ENCODE measurements at places on chromosomes 7 and 10.

- no peak for DNase-seq
Measured at GRCh38 chr10:4262870-4263600, 478.0 kb upstream of the KLF6 start.

DNA sequence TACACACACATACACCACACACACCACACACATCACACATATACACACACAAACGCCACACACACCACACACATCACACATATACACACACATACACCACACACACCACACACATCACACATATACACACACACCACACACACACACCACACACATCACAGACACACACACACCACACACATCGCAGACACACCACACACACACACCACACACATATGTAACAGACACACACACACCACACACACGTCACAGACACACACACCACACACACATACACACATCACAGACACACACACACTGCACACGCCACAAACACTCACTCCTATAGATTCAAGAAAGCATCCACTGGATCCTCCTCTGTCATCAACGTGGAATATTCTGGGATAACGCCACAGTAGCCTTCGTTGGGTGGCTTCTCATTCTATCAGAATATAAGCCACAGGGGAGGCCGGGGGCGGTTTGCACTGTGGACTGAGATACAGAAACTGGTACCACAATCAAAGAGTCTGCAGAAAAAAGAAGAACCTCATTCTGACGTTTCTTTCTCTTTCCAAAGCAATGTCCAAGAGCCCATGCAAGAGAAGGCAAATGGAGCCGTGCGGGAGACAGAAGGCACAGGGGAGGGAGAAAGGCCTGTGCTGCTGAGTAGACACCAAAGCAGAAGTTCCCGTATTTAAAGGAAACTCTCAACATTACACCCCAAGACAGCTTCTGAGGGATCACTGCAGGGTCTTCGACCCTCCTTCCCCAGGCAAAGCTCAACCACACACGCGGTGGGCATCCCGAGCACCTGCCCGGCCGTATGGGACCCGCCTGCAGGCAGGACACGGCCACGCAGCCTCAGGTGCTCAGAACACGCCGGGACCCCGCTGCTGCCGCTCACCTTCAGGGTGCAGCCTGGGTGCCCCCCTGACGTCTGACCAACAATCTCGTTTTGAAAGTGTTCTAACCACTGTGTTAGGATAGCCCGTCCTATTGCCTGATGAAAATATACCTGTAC lies 321.2 kb downstream of the DNAJB6 start:
- no peak for DNase-seq

- DNase-seq = no peak
Measured at GRCh38 chr10:124262234-124262865, 156.4 kb downstream of the OAT start.

DNA sequence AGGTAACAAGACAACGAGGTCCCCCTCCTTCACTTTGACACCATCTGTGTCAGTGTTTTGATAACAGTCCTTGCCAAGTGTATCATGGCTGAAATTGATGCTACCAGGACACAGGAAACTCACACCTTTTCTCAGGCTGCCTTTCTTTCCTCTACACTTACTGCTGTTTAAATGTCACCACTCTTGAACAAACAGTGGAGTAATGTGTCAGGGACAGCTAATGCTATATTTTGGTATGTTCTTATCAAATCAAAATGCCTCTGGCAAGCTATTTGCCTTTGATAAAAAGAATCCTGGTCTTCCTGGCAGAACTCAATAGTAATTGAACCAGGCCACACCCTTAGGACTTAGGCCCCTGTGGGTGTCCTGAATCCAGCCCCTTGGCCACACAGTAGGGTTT lies 692.9 kb downstream of the LRMDA start:
- no peak for DNase-seq

DNA sequence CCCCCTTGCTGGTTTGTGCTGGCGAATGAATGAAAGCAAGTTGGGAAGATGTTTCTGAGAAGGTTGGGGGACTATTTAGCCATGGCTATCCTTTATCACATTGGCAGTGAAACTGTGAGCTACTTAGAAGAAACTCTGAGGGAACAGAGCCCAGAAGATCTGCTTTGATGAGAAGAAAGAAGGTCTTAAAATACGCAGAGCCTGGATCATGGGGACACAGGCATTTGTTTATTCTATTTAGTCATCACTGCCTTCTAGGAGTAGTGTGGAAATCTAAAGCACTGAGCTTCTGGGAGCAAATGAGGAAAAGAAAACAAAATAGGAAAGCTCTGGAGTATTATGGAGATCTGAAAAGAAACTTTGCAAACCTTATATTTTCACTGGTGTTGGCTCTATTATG lies 28.5 kb downstream of the CPED1 start:
- no peak for DNase-seq

DNA sequence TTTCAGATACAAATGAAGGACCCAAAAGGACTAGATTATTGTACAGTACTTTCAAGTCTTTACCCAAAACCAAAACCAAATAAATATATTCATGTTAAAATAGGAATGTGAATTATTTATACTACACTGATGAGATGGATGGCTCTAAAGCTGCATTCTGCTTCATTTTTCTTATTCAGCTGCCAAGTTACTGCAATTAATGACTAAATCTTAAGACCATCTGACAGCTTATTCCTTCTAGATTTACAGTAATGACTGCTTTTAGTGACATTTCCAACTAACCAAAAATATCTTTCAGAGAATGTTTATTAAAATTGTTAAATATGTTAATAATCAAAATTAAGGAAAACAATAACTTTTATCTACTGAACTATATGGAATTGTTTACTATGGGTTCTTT lies 20.9 kb downstream of the ENKUR start:
- DNase-seq = no peak

- no peak for DNase-seq
Measured at GRCh38 chr7:31940167-31940566, 130.0 kb downstream of the PDE1C start.

DNA sequence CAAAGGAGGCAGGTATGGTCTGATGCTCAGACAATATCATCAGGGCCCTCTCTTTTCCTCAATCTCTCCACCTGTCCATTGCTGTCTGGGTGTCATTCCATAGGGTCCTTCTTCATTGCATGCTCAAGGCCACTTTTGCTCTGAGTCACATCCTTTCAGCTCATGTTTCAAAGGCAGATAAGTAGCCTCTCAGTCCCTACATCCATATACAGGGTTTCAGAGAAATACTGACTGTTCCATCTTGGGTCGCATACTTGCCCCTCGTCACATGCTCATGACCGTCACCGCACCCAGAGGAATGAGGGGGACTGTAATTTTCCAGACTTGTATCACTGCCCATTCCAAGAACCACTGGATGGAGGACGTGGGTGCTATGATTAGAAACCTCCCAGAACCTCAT lies 93.4 kb downstream of the FAM107B start:
- DNase-seq = peak; percentile 17

DNA sequence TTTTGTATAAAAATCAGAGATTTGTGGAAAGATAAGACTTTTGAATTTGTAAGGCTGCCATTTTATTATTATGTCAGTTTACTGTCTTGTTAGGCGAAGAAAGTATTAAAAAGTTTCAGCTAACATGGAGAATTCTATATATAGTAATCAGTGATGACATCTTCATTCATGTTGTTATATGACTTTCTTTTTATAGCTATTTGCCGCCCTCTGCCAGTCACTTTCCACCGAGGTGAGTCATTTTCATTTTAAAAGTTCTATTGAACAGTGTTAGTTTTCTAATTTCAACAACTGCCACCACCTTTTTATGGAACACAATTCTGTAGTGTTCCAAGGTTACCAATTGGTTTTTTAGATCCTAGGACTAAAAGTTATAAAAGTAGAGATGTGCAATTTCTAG lies 11.8 kb downstream of the CUTC start:
- DNase-seq = no peak

GRCh38 chr10:63430091-63430998 lies 35.4 kb downstream of the JMJD1C start:
- peak; percentile 45 for DNase-seq

DNA sequence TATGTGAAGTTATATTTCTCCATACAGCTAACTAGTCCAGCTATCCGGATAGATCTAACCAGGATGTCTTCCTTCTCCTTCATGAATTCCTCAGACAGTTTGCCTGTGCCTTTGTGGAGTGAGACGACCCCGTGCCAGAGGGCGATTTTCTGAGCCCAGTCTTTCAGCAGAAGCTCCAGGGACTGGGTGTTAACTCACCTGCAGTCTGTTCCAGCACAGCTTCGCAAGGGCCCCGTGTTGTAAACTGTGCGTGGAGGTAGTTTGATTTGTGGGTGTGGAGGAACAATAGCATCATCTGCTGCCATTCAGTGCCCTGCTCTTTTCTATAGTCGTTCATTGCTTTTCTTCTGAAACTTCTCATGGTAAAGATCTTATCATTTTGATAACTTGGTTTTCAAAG lies 103.8 kb downstream of the INPP5A start:
- no peak for DNase-seq

GRCh38 chr7:72283309-72283708 lies 128.8 kb downstream of the CALN1 start:
- DNase-seq = no peak

DNA sequence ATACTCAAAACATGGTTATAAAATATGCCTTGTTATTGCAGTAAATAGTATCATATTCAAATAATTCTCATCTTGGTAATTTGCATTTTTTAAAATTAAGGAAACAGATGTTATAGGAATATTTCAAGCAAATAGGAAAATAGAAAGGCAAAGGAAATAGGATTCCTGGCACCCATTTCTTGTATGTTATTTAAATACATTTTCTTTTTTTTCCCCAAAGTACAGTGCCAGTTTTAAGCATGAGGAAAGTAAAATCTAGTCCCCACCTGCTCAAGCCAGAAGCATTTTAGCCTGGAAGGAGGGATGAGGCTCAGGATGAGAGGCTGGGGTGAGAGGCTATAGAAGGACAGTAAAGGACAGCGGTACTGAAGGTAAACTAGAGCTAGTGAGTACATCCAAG lies 38.1 kb downstream of the GNAT3 start:
- DNase-seq = no peak

DNA sequence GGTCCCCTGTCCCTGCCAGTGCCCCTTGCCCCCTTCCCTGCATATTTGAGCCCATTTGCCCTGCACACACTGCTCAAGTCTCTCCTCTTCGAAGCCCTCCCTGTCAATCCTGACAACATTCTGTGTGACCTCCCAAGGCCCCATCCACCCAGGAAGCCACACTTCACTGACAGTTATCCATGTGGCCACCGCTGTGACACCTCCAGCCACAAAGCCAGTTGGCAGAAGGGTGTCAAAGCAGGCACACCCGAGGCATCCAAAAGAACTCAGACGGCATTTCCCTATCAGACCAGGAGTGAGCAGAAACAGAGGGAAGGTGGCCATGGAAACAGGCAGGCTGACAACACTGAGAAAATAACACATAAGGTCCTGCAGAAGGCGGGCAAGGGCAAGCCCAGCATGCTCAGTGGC lies 4.6 kb downstream of the POLM start:
- no peak for DNase-seq

DNA sequence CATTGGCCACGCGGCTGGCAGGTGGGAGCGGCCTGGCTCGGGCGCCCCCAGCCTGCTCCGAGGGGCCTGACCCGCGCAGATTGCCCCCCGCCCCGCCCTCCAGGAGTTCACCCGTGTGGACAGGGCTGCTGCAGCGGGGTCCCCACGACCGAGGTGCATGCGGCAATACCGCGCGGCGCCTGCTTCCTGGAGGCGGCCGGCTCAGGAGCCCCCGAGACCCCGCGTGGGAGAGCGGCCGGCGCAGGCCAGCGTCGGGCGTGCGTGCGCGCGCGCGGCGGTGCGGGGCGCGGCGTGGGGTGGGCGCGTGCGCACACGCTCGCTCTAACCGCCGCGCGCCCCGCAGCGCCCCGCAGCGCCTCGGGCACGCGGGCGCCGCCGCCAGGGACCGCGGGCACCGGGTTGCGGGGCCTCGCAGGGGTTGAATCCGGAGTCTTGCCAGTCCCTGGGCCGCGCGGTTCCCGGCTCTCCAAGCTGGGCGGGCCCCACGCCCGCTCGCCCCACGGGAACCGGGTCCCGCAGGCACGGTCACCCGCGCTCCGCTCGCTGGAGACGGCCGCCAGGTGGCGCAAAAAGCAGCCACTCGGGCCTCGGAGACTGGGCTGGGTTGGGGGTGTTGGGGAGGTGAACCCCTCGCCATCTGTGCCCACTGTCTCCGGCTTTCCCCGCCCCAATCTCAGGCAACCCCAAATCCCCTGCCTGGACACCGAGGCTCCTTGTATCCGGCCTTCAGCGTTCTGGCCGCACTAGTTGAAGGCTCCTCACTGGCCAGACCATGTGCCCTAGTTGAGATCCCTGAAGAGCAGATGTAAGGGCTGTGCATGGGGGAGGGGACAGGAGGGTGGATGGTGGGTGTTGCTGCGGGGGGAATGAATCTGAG lies 1.3 kb upstream of the ACHE start:
- DNase-seq = no peak

GRCh38 chr10:122497241-122497640 lies 35.9 kb downstream of the HTRA1 start:
- DNase-seq = no peak

DNA sequence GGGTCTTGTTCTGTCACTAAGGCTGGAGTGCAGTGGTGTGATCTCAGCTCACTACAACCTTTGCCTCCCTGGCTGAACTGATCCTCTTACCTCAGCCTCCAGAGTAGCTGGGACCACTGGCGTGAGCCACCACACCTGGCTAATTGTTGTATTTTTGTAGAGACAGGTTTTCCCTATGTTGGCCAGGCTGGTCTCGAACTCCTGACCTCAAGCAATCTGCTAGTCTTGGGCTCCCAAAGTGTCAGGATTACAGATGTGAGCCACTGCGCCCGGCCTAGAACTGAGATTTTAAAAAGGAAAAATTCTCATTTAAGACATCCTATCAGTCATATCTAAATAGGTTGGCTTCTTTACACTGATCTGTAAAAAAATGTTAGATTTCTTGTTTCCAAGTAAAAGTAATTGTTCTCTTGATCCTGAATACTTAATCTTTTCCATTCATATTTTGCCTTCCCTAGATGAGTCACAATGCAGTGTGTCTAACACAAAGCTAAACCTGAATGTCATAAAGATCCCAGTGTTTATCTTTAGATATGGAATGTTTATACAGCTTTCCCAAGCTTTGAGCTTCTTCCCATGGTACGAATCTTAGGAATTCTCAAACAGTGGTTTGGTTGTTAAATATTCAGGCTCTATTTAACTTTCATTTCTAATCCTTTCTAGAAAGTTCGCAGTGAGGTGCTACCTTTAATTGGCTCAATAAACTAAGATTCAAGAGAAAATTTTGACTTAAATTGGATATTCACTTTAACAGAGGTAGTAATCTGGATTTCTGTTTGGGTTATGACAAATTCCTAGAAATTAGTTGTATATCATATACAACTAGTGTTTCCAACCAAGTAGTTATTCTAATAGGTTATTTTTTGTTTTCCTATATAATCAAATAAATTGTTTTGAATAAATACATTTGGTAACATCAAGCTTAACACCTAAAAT lies 12.1 kb upstream of the LAMB1 start:
- DNase-seq = no peak

GRCh38 chr10:110858297-110858934 lies 13.3 kb upstream of the PDCD4 start:
- DNase-seq = no peak

GRCh38 chr7:139699640-139700504 lies 77.9 kb downstream of the HIPK2 start:
- no peak for DNase-seq

Data from HTR-8/SVneo (cell line).